ENCODE measurements at places on chromosomes 1 and 21. TPM values are rescaled to one million over a fixed set of nuclear protein-coding genes. Genes with fewer than 3 reads are reported as not detected.

Gene VCAM1
- 63.3 TPM for total RNA-seq

GRCh38 chr1:31183927-31184554 is 55.6 kb downstream of the NKAIN1 start:
- H3K27ac ChIP-seq = no peak overlapping the region
- no peaks in the 10 kb centered on the region for H3K27me3 ChIP-seq
- H3K4me3 ChIP-seq = no peak overlapping the region
- H3K4me1 ChIP-seq = peaks cover 6% of the 10 kb centered on the region

- no peak overlapping the region for H3K4me3 ChIP-seq
- no peak overlapping the region for H3K27ac ChIP-seq
- H3K4me1 ChIP-seq = no peaks in the 10 kb centered on the region
- H3K36me3 ChIP-seq = no peaks in the 10 kb centered on the region
- no peaks in the 10 kb centered on the region for H3K27me3 ChIP-seq
- DNase-seq = no peak
Observed at GRCh38 chr21:21712748-21713520, 714.7 kb downstream of the NCAM2 start.

GRCh38 chr1:87647430-87648177 is 318.9 kb downstream of the LMO4 start:
- DNase-seq = no peak
- H3K27me3 ChIP-seq = no peaks in the 10 kb centered on the region
- H3K4me3 ChIP-seq = no peak overlapping the region
- H3K4me1 ChIP-seq = no peaks in the 10 kb centered on the region

- no peak overlapping the region for H3K4me3 ChIP-seq
- H3K27ac ChIP-seq = no peak overlapping the region
- H3K27me3 ChIP-seq = no peaks in the 10 kb centered on the region
- no peaks in the 10 kb centered on the region for H3K36me3 ChIP-seq
- no peaks in the 10 kb centered on the region for H3K4me1 ChIP-seq
Observed at GRCh38 chr1:68174738-68175113, 57.6 kb downstream of the WLS start.

DNA sequence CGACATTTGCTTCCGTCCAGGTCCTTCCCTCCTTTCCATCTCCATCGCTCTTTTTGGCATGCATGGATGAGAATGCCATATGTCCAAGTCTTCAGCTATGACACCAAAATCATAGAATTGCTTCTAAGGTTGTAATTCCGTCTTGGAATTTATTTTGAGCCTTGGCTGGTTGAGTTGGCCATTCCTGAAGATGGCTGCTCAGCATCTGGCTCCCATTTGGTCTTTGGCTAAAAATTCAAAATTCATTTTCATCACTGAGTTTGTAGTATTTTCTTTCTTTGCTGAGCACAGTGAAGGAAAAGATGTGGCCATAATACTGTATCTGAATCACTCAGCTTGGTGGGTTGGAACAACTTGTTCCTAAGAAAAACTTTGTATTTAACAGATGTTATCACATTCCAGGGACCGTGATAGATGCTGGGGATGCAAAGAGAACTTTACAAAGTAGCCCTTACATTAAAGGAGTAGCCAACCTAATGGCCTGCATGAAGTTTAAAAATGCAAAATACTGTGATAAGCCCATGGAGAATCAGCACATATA is 15.6 kb downstream of the JUN start:
- no peak overlapping the region for H3K4me3 ChIP-seq
- no peaks in the 10 kb centered on the region for H3K36me3 ChIP-seq
- H3K27ac ChIP-seq = no peak overlapping the region
- H3K27me3 ChIP-seq = no peaks in the 10 kb centered on the region

- DNase-seq = no peak
- H3K27me3 ChIP-seq = peaks cover 39% of the 10 kb centered on the region
- H3K4me1 ChIP-seq = peaks cover 13% of the 10 kb centered on the region
- no peaks in the 10 kb centered on the region for H3K36me3 ChIP-seq
- H3K4me3 ChIP-seq = peak within 1 kb of the TSS; percentile 86
- peak within 1 kb of the TSS; percentile 71 for H3K27ac ChIP-seq
Observed at GRCh38 chr1:202807926-202808757, at the start of gene KDM5B. TSS of gene KDM5B (minus strand) at chr1:202808421. CDS start at chr1:202808305, 116 bp downstream.

GRCh38 chr1:229645324-229645993 is 19.4 kb downstream of the URB2 start:
- no peaks in the 10 kb centered on the region for H3K27me3 ChIP-seq
- H3K27ac ChIP-seq = no peak overlapping the region
- no peak overlapping the region for H3K4me3 ChIP-seq
- peaks cover 41% of the 10 kb centered on the region for H3K36me3 ChIP-seq
- H3K4me1 ChIP-seq = no peaks in the 10 kb centered on the region

- no peaks in the 10 kb centered on the region for H3K36me3 ChIP-seq
- DNase-seq = no peak
- H3K27ac ChIP-seq = no peak overlapping the region
- no peak overlapping the region for H3K4me3 ChIP-seq
Observed at GRCh38 chr1:93977598-93977945, 68.3 kb upstream of the GCLM start.

DNA sequence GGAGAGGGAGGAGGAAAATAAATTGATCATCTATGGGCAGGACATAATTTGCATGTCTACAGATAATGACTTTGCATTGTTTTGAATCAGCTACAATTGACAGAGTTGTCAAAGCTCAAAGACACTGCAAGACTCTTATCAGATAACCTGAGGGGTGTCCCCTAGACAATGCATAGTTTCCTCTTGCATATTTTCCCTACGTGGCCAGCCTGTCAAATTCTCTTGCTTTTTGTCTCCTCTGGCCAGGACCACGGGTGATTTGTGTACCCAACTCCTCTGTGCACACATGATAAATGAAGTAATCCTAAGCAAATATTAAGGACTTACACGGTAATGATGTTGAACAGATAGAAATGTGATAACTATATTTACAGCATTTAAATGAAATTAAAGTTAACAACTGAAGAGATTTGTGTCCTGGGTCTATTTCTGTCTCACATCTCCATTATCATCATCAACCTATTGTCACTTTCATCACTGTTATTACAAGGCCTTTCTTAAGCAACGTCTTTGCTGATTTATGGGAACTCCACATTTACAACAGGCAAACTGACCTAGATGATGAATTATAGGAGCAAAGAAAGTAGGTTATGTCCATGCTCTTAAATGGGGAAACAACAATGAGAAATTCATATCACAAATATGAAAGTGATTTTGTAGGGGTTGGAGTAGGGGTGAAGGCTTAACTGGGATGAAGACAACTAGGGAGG is 18.8 kb downstream of the BATF3 start:
- no peak for DNase-seq
- H3K27me3 ChIP-seq = no peaks in the 10 kb centered on the region
- H3K4me1 ChIP-seq = peaks cover 6% of the 10 kb centered on the region
- H3K27ac ChIP-seq = no peak overlapping the region

DNA sequence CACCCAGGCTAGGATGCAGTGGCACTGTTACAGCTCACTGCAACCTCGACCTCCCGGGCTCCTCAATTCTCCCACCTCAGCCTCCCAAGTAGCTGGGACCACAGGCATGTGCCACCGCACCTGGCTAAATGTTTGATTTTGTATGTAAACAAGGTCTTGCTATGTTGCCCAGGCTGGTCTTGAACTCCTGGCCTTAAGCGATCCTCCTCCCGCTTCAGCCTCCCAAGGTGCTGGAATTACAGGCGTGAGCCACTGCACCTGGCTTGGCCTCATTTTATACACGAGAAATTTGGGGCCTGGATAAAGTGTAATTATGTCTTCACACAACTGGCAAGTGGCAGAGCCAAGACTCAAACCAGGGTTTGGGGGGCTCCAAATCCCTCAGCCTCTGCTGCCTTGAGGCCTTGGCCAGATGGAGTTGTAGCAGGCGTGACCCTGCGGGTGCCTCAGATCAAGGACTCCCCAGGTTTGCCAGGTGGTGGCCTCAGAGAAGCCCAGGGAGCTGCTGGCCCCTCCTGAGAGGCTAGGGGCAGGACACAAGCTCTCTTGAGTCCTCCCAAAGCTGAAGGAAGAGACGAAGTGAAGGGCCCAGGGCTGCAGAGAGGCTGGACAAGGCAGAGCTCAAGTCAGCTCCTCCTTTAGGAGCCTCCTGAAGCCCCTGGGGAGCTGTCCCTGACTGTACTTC is 61.7 kb downstream of the MDM4 start:
- H3K4me3 ChIP-seq = no peak overlapping the region
- no peak overlapping the region for H3K27ac ChIP-seq
- no peak for DNase-seq
- H3K4me1 ChIP-seq = peaks cover 16% of the 10 kb centered on the region

Gene METTL13
- 21.7 TPM for total RNA-seq

DNA sequence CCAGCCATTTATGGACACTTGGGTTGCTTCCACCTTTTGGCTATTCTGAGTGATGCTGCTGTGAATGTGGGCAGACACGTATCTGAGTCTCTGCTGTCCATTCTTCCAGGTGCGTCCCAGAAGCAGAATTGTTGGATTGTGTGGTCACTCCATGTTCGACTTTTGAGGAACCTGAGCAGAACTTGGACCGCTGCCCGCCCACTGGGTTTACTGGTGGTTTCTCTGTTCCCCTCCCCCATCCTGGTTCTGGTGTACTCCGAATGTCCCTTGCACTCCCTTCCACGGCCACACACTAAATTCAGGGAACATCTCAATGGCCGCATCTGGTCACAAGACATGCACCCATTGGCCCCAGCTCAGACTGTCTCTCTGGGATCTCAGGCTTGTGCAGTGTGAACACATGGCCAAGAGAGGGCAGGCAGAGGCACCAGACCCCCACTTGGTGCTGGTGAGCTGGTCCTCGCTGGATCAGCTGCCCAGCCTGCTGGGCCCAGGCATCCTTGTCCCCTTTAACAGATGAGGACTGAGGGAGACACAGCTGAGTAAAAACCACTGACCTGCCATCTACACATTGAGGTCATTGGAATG is 565.1 kb downstream of the NPHP4 start:
- DNase-seq = no peak
- no peak overlapping the region for H3K27ac ChIP-seq
- H3K4me1 ChIP-seq = no peaks in the 10 kb centered on the region

GRCh38 chr1:208040821-208041297 is 129.9 kb upstream of the CD34 start:
- DNase-seq = no peak
- H3K4me1 ChIP-seq = peaks cover 16% of the 10 kb centered on the region
- no peak overlapping the region for H3K27ac ChIP-seq
- H3K27me3 ChIP-seq = no peaks in the 10 kb centered on the region
- H3K4me3 ChIP-seq = no peak overlapping the region
- H3K36me3 ChIP-seq = no peaks in the 10 kb centered on the region

Gene HRNR
- total RNA-seq = under 0.01 TPM

DNA sequence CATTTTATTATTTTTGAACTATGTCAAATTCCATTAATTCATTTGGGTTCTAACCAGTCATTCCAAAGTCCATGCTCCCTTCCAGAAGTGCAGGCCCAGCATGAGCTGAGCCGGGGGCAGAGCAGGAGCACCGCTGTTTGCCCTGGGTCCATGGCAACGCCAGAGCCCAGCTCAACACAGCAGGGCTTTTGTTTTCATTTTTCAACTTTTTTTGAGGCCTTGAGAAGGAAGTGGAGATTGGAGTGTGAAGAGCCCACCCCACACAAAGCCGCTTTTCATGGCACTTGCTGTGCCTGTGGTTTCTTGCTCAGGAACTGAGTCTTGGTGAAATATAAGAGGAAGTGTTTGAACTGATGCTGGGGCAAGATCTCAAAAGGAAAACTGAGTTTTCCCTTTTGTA is 13.2 kb upstream of the PRMT2 start:
- no peak overlapping the region for H3K4me3 ChIP-seq
- H3K27ac ChIP-seq = peak overlapping the region; percentile 75

Gene SPATA1
- total RNA-seq = 5.1 TPM

- no peak overlapping the region for H3K27ac ChIP-seq
- H3K27me3 ChIP-seq = no peaks in the 10 kb centered on the region
- no peak overlapping the region for H3K4me3 ChIP-seq
- peaks cover 25% of the 10 kb centered on the region for H3K36me3 ChIP-seq
Observed at GRCh38 chr1:6295910-6296309, 35.0 kb upstream of the GPR153 start.

DNA sequence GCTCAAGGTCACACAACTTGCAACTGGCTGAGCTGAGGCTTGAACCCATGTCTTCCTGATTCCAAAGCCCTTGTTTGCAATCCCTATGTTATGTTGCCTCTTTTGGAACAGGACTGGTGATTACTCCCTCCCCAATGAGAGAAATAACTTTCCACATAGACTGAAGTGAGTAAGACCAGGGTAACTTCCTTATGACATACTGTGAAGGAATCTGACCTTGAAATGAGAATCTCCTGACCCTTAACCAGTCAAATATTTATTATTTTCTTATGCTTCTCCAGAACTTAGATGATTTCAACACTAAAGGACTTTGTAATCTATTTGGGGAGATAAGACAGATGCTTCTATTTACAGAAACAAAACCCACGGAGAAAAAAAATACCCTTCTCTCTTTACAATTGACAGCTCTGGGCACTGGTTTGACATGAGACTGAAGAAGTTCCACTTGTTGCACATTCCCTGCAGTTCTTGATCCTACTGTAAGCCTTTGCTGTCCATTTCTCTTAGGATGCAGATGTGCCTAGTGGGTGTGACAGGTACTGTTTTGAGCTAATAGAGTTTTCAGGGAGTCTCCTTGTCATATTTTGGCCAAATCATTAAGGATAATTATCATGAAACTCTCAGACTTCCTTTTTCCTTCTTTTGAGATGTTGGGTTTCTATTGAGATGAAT is 3.9 kb upstream of the RPTN start:
- no peak for DNase-seq
- no peaks in the 10 kb centered on the region for H3K36me3 ChIP-seq
- H3K27ac ChIP-seq = no peak overlapping the region
- no peak overlapping the region for H3K4me3 ChIP-seq
- H3K27me3 ChIP-seq = no peaks in the 10 kb centered on the region

Gene LMOD1
- 0.24 TPM for total RNA-seq

Gene IGSF9
- total RNA-seq = 1.7 TPM

Gene BNIPL
- total RNA-seq = 0.52 TPM

- peaks cover 62% of the 10 kb centered on the region for H3K27me3 ChIP-seq
- H3K36me3 ChIP-seq = no peaks in the 10 kb centered on the region
- no peak for DNase-seq
- H3K4me3 ChIP-seq = peak within 1 kb of the TSS; percentile 9
Observed at GRCh38 chr1:181483285-181484195, at the start of gene CACNA1E. TSS of gene CACNA1E (plus strand) at chr1:181483517. CDS start at chr1:181483745, 228 bp downstream.

DNA sequence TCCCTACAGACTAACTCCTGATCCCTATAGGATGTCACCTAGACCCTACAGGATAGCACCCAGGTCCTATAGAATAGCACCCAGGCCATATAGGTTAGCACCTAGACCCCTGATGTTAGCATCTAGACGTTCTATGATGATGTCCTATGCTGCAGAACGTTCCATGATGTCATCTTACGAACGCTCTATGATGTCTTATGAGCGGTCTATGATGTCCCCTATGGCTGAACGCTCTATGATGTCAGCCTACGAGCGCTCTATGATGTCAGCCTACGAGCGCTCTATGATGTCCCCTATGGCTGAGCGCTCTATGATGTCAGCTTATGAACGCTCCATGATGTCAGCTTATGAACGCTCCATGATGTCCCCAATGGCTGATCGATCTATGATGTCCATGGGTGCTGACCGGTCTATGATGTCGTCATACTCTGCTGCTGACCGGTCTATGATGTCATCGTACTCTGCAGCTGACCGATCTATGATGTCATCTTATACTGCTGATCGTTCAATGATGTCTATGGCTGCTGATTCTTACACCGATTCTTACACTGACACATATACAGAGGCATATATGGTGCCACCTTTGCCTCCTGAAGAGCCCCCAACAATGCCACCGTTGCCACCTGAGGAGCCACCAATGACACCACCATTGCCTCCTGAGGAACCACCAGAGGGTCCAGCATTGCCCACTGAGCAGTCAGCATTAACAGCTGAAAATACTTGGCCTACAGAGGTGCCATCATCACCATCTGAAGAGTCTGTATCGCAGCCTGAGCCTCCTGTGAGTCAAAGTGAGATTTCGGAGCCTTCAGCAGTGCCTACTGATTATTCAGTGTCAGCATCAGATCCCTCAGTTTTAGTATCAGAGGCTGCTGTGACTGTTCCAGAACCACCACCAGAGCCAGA is 9.5 kb downstream of the SON start:
- no peaks in the 10 kb centered on the region for H3K4me1 ChIP-seq
- no peak overlapping the region for H3K27ac ChIP-seq
- H3K36me3 ChIP-seq = peaks cover 61% of the 10 kb centered on the region
- no peak for DNase-seq
